Esophagus squamous epithelium (tissue), 5 donors: ENCODE measurements at places on chromosomes 7 and 10. TPM values are rescaled to one million over a fixed set of nuclear protein-coding genes. Genes with fewer than 3 reads are reported as not detected.

Gene KEL
- 0.09 TPM for total RNA-seq

Gene GNA12
- total RNA-seq = 11.6 TPM

Gene C10orf120
- total RNA-seq = not detected

- peak overlapping the region; percentile 85 for H3K27ac ChIP-seq
- no peak for DNase-seq
- no peaks in the 10 kb centered on the region for H3K36me3 ChIP-seq
- peaks cover 97% of the 10 kb centered on the region for H3K4me1 ChIP-seq
Measured at GRCh38 chr7:43764039-43764761, 5.7 kb downstream of the BLVRA start.

GRCh38 chr7:148356303-148356702 lies 234.3 kb upstream of the C7orf33 start:
- H3K4me3 ChIP-seq = no peak overlapping the region
- no peak overlapping the region for H3K27ac ChIP-seq
- H3K4me1 ChIP-seq = no peaks in the 10 kb centered on the region
- no peaks in the 10 kb centered on the region for H3K36me3 ChIP-seq

- no peak overlapping the region for H3K4me3 ChIP-seq
- no peaks in the 10 kb centered on the region for H3K27me3 ChIP-seq
- peaks cover 8% of the 10 kb centered on the region for H3K4me1 ChIP-seq
Measured at GRCh38 chr7:139104091-139104450, 5.4 kb downstream of the ZC3HAV1 start.

GRCh38 chr10:101367569-101368453 lies 13.8 kb downstream of the BTRC start:
- no peaks in the 10 kb centered on the region for H3K27me3 ChIP-seq
- no peak for DNase-seq
- peak overlapping the region; percentile 50 for H3K4me3 ChIP-seq
- H3K4me1 ChIP-seq = peaks cover 30% of the 10 kb centered on the region
- peaks cover 32% of the 10 kb centered on the region for H3K36me3 ChIP-seq

DNA sequence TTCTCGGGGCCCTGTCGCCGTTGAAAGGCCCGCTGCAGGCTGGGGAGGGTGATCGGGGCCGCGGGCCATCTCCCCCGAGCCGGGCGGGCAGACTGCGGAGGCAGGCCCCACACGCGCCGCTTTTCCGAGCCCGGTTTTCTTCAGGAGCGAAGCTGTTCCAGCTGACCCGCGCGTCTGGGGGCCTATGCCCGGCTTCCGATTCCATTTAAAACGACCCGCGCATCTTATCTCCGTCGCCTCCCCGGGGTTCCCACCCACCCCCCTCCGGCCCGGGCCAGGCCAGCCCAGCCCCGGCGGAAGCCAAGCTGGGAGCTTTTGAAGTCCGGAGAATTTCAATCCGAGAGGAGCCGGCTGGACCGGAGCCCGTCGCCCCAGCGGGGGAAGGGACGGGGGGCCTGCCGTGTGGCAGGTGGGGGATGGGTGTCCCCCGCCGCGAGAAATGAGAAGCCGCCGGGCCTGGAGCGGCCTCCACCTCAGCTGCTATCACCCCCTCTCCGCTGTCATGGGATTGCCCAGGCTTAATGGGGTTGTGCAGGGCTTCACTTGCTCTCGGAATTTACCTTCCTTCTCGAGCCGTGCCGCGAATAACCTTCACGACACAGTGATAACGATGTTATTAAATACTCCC lies 3.1 kb upstream of the EVX1 start:
- peaks cover 25% of the 10 kb centered on the region for H3K4me1 ChIP-seq
- no peak overlapping the region for H3K27ac ChIP-seq
- peak overlapping the region; percentile 18 for H3K4me3 ChIP-seq
- peaks cover 52% of the 10 kb centered on the region for H3K27me3 ChIP-seq
- H3K36me3 ChIP-seq = no peaks in the 10 kb centered on the region
- DNase-seq = no peak

DNA sequence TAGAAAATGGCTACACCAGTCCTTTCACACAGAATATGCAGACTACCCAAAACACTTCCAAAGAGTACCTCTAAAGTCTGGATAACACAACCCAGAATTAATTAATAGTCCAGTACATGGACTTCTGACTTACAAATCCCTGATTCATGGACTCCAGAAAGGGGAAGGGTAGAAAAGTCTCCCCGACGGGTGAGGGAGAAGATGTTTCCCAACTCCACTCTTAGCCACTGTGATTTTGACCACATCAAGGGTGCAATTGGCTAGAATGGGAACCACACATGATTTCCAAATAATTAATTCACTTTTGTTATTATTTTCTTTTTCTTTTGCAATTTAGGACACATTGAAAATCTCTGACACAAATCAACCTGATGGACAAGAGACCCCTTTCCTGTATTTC lies 1.4 kb downstream of the TMEM130 start:
- H3K27me3 ChIP-seq = peaks cover 9% of the 10 kb centered on the region
- H3K4me1 ChIP-seq = no peaks in the 10 kb centered on the region
- no peaks in the 10 kb centered on the region for H3K36me3 ChIP-seq
- no peak for DNase-seq
